Cerebellar cortex (tissue), 1 donor: ENCODE measurements at places on chromosomes 2 and 18.
A peak's percentile ranks its signal among the peaks of the same experiment; 100 is the strongest.

- no peak for DNase-seq
These were observed 57.3 kb downstream of the TWIST2 start for GRCh38 chr2:238905224-238905623.

GRCh38 chr2:196516564-196516963, 123.0 kb upstream of the CCDC150 start:
- no peak for DNase-seq

GRCh38 chr2:38323623-38324022, 53.5 kb downstream of the ATL2 start:
- DNase-seq: no peak

- peak; percentile 88 for DNase-seq
These were observed 972 bp upstream of the DLX2 start for GRCh38 chr2:172103471-172104272.

- DNase-seq: no peak
These were observed 66.1 kb downstream of the C18orf63 start for GRCh38 chr18:74381621-74382295.

GRCh38 chr2:241019441-241020139, 21.2 kb downstream of the SNED1 start:
- no peak for DNase-seq

GRCh38 chr2:104405623-104406022, 448.3 kb upstream of the POU3F3 start:
- no peak for DNase-seq

- DNase-seq: no peak
These were observed 796 bp downstream of the MYO1B start for GRCh38 chr2:191245869-191246531.

GRCh38 chr2:17162713-17163112, 355.5 kb downstream of the RAD51AP2 start:
- DNase-seq: no peak

GRCh38 chr2:163155279-163155883, 316.8 kb upstream of the KCNH7 start:
- DNase-seq: peak; percentile 59

- no peak for DNase-seq
These were observed 75.3 kb upstream of the PPP1CB start for GRCh38 chr2:28676152-28676835.

- no peak for DNase-seq
These were observed 106.6 kb upstream of the CYP1B1 start for GRCh38 chr2:38182492-38183003.

- no peak for DNase-seq
These were observed 12.0 kb upstream of the TUBB6 start for GRCh38 chr18:12296087-12296403.

DNA sequence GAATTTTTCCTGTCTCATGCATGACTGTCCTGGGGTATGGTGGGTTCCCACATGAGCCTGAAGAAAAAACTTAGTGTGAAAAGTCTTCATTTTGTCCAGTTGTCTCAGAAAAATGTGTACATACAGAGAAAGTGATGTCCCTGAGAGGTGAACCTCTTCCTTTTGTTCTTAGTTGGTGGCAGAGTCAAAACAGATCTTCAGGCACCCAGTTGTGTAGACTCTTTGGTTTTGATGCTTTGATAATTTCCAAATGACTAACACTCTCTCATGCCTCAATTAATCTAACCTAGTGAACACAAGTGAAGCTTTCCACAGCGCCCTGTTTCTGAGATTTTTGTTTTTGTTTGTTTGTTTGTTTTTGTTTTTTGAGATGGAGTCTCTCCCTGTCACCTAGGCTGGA, 273.5 kb downstream of the PIK3C3 start:
- no peak for DNase-seq

DNA sequence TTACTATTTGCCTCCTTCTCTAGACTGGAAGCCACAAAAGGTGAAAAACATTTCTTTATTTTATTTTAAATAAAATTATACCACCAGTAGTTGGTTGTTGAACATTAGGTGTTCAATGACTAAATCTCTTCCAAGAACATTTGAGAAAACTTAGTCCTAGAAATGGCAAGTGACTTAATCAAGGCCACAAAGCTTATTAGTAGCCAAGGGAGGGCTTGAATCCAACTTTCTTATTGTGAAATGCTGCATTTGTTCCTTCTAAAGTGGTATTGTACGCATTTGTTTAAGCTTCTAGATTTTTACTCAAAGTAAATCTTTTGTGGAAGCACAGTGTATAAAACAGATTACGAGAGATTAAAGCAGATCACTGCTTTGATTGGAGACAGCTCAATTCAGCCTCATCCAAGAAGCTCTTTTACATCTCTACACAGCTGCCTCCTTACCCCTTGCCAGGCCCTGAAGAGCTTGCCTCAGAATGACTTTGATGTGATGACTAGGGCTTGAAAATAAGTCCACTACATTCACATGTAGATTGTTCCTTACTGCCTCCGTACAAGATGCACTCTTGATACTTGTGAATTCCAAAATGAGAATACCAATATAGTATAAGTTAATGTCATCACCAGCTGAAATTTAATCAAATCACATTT, 244.8 kb downstream of the XIRP2 start:
- DNase-seq: no peak

GRCh38 chr2:98909317-98910211, 26.5 kb downstream of the CRACDL start:
- DNase-seq: peak; percentile 97

GRCh38 chr2:150938527-150938926, 323.1 kb downstream of the RBM43 start:
- no peak for DNase-seq

DNA sequence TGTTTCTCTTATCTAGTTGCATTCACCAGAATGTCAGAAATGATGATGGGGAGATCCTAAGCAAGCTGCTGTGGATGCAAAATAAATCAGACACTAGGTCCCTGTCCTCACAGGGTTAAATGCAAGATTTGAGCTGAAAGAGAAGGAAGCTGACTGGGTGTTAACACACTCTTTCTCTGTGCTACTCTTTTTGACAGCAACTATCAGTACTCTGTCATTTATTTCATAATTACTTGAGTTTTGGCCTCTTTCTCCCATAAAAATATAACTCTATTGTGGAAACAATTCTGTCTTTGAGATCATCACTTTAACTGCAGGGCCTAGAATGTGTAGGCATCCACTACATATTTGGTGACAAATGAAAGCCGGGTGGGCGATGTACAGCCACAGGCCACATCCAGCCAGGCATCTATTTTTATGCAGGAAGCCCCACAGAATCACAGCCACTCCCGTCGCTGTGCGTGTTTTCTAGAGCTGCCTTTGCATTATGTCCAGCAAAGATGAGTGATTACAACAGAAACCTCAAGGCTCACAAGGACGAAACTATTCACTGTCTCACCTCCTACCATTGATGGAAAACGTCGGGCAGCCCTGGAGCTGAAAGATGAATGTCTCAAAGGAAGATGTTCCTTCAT, 849.0 kb downstream of the RNF144A start:
- DNase-seq: no peak

DNA sequence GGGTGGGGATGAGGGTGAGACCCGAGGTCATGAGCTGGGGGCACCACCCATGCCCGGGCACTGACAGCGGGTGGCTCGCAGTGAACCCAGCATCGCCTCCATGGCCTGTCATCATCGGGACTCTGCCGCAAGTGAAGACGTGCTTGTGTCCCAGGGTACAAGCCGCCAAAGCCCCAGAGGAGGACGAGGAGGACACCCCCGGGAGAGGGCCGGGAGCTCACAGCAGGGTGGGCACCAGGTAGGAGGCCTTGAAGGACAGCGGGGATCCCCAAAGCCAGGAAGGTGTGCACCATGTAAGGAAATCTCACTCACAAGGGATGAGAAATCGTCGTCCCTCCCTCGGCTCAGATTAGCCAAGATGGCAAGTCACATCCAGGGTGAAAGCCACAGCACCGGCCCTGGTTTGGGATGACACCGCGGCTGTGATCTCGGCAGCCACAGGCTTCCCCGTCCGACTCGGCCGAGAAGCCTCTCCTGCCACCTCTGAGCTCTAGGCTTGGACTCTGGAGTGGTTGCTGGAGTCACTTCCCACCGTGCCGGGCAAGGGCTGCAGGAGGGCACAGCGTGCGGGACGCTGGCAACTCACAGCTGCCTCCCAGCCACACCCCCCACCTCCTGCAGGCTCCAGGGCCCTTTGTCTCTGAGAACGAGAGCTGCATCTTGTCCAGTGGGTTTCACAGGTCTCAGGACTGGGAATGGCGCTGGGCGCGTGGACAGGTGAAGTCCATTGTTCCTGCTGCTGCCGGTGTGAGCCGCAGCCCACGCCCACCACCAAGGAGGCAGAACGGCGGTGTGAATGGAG, 81.6 kb upstream of the CTDP1 start:
- no peak for DNase-seq

GRCh38 chr2:3305952-3306351, 71.7 kb downstream of the EIPR1 start:
- DNase-seq: no peak

DNA sequence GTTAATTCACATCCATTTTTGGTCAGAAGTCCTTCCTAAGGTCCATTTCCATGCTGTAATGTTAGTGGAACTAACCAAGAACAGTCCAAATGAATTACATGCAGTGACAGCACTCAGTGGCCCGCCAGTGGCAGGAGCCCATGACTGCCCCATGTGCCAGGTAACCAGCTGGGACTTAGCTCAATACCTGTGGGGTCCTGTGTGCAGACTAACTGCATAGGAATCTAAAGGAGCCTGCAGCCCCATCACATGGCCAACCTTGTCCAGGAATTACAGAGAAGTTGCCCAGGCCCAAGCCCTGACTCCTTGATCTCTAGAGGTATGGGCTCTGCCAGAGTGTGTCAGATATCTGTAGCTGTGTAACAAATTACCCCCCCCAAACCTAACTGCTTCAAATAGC, 35.4 kb upstream of the GPR17 start:
- DNase-seq: no peak

DNA sequence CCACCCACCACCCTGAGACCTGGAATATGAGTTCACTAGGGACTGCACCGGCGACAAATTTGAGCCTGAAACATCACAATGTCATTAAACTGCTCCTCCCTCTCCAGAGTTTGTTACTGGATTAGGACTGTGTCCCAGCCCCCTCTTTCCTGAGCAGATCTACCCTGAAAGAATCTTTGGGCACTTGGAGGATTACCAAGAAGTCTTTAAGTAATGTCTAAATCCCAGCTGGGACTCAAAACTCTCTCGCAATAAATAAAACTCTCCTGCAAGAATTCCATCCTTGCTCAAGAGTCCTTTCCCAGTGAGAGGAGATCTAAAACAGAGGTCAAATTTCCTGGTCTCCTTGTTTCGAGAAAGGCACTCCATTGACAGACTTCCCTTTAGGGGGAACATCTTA, 20.9 kb downstream of the GKN2 start:
- no peak for DNase-seq

DNA sequence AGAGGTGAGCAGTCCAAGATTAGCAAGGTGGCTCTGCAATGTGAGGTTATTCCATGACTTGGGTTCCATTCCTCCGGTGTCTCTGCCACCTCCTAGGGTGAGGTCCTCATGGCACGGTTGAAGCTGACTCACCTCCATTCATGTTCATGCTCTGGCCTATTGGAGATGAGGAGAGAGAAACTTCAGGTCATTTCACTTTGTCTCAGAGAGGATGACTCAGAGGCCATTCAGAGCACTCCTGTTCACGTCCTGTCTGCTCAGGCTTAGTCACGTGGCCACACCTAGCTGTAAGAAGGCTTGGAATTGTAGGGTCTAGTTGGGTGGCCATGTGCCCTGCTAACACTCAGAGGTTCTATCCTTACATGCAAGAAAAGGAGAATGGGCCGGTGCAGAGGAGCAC, 67.5 kb upstream of the MBOAT2 start:
- DNase-seq: no peak
